Left lung (tissue), 14 donors: ENCODE measurements at places on chromosomes 5 and 9.
A peak's percentile ranks its signal among the peaks of the same experiment; 100 is the strongest.

DNA sequence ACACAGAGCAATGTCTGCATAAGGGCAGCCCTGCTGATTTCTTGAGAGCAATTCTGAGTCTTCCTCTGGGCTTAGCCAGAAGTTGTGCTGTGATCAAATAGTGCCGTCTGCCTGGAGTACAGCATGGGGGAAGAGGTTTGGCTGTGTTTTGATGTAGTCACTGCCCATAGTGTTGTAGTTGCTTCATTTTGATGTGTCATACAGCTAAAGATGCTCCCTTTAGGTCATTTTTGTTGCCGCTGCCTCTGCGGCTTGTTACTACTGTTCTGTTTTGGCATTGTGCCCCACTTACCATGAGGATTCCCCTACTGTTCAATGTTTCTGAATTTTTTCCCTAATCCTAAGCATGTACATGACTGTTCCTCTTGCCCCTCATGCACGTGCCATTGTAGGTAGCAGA, 23.0 kb downstream of the SLC36A1 start:
- no peak overlapping the region for H3K27ac ChIP-seq
- no peak for DNase-seq
- H3K4me1 ChIP-seq: no peaks in the 10 kb centered on the region
- no peak overlapping the region for H3K4me3 ChIP-seq
- no peaks in the 10 kb centered on the region for H3K36me3 ChIP-seq

- no peaks in the 10 kb centered on the region for H3K36me3 ChIP-seq
- H3K27ac ChIP-seq: no peak overlapping the region
- no peaks in the 10 kb centered on the region for H3K27me3 ChIP-seq
- DNase-seq: no peak
- H3K4me1 ChIP-seq: no peaks in the 10 kb centered on the region
- H3K4me3 ChIP-seq: no peak overlapping the region
Measured at GRCh38 chr5:142667831-142668230, 18.1 kb downstream of the FGF1 start.

GRCh38 chr9:136965771-136966484, 11.4 kb upstream of the PTGDS start:
- H3K27ac ChIP-seq: no peak overlapping the region
- no peaks in the 10 kb centered on the region for H3K4me1 ChIP-seq
- no peaks in the 10 kb centered on the region for H3K36me3 ChIP-seq
- H3K27me3 ChIP-seq: peaks cover 8% of the 10 kb centered on the region

- no peak overlapping the region for H3K27ac ChIP-seq
- peaks cover 28% of the 10 kb centered on the region for H3K27me3 ChIP-seq
- H3K36me3 ChIP-seq: no peaks in the 10 kb centered on the region
Measured at GRCh38 chr9:134868751-134869553, 11.7 kb upstream of the FCN2 start.

- no peaks in the 10 kb centered on the region for H3K36me3 ChIP-seq
- no peak overlapping the region for H3K4me3 ChIP-seq
- no peak overlapping the region for H3K27ac ChIP-seq
Measured at GRCh38 chr9:109192732-109193361, 25.8 kb upstream of the FRRS1L start.

GRCh38 chr9:81473206-81473605, 216.1 kb downstream of the TLE1 start:
- H3K27me3 ChIP-seq: no peaks in the 10 kb centered on the region
- no peak overlapping the region for H3K27ac ChIP-seq
- H3K36me3 ChIP-seq: no peaks in the 10 kb centered on the region
- DNase-seq: no peak
- no peak overlapping the region for H3K4me3 ChIP-seq

GRCh38 chr9:38008168-38009034, 60.6 kb downstream of the SHB start:
- H3K27me3 ChIP-seq: no peaks in the 10 kb centered on the region
- H3K4me1 ChIP-seq: peaks cover 14% of the 10 kb centered on the region
- H3K4me3 ChIP-seq: no peak overlapping the region
- H3K27ac ChIP-seq: peak overlapping the region; percentile 69
- peaks cover 5% of the 10 kb centered on the region for H3K36me3 ChIP-seq

- H3K27me3 ChIP-seq: no peaks in the 10 kb centered on the region
- H3K36me3 ChIP-seq: no peaks in the 10 kb centered on the region
- no peak overlapping the region for H3K4me3 ChIP-seq
- H3K4me1 ChIP-seq: peaks cover 40% of the 10 kb centered on the region
- no peak for DNase-seq
Measured at GRCh38 chr9:132243156-132244074, 81.6 kb downstream of the NTNG2 start.

DNA sequence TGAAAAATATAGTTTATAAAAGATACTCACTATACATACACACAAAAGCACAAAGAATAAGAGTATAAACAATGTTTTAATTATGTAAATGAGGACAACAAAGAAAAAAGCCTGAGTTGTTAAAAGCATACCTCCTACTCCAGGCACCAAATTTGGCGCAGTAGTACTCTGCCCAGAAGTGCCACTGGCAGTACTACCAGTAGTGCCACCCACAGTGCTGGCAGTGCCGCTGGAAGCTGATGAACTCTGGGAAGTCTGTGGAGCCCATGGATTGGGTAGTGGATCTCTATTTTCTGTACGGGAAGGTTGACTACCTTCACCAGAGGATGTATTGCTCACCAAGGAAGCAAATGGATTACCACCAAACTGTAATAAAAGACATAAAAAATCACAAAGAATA, 30.2 kb downstream of the UBQLN1 start:
- H3K36me3 ChIP-seq: no peaks in the 10 kb centered on the region
- no peak overlapping the region for H3K4me3 ChIP-seq

DNA sequence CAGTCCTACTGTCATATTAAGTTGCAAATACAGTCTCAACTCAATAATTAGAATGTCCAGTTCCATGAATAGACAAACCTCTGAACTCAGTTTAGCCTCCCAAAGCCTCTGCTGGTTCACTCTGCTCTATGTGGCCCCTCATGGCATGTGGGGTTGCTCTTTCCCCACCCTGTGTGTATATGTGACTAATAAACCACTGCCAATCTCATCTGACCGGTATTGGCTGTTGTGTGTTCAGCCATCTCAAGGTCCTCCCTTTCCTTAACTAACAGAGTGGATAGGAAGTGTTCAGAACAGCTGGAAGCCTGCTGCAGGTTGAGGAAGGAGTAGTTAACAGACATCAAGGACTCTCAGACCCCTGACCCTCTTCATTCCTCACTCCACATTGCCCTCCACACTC, 55.3 kb downstream of the IL33 start:
- no peak overlapping the region for H3K4me3 ChIP-seq
- no peak overlapping the region for H3K27ac ChIP-seq
- peaks cover 9% of the 10 kb centered on the region for H3K4me1 ChIP-seq
- no peaks in the 10 kb centered on the region for H3K36me3 ChIP-seq

- no peaks in the 10 kb centered on the region for H3K36me3 ChIP-seq
- H3K27ac ChIP-seq: no peak overlapping the region
- no peak for DNase-seq
- H3K4me3 ChIP-seq: no peak overlapping the region
- no peaks in the 10 kb centered on the region for H3K27me3 ChIP-seq
- H3K4me1 ChIP-seq: no peaks in the 10 kb centered on the region
Measured at GRCh38 chr9:127095411-127095810, 27.0 kb downstream of the ANGPTL2 start.

DNA sequence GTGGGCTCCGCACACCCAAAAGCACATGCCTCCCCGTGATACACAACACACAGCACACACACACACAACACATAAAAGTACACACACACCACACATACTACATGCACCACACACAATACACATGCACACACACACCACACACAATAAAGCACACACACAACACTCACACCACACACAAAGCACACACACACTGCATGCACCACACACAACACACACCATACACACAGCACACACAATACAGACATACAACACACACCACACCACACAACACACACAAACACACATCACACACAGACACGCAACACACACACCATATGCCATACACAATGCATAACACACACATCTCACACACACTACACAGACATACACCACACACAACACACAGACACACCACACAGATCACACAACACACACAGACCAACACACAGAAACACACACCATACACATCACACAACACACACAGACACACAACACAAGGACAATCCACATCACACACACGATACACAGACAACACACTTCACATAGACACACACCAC, 3.4 kb upstream of the CCDC187 start:
- no peak for DNase-seq
- no peak overlapping the region for H3K4me3 ChIP-seq
- no peaks in the 10 kb centered on the region for H3K27me3 ChIP-seq

GRCh38 chr5:79746642-79747569, 57.3 kb downstream of the CMYA5 start:
- H3K27ac ChIP-seq: no peak overlapping the region
- no peaks in the 10 kb centered on the region for H3K36me3 ChIP-seq
- DNase-seq: no peak
- no peaks in the 10 kb centered on the region for H3K27me3 ChIP-seq

- no peaks in the 10 kb centered on the region for H3K27me3 ChIP-seq
- no peak overlapping the region for H3K4me3 ChIP-seq
- DNase-seq: no peak
- H3K36me3 ChIP-seq: no peaks in the 10 kb centered on the region
Measured at GRCh38 chr9:35508069-35508468, 18.2 kb downstream of the RUSC2 start.

DNA sequence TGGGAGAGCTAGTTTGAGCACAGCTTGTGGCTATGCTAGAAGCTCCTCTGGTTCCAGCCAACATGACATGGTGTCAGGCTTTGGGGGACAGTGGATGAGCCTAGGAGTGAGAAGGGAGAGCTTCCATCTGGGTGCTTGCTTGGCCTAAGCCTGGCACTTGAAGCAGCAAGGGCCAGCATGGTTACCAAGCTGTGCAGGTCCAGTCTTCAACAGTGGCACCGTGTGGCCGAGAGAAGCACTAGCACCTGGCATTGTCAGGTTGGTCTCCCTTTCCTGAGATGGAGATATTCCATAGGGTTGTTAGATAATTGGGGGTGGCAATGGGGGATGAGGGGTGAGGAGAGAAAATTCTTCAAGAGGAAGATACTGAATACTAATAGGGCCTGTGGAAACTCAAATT, 261.9 kb downstream of the PBX3 start:
- no peak overlapping the region for H3K4me3 ChIP-seq
- no peaks in the 10 kb centered on the region for H3K36me3 ChIP-seq
- H3K27me3 ChIP-seq: no peaks in the 10 kb centered on the region
- DNase-seq: no peak
- H3K27ac ChIP-seq: no peak overlapping the region
- H3K4me1 ChIP-seq: no peaks in the 10 kb centered on the region

DNA sequence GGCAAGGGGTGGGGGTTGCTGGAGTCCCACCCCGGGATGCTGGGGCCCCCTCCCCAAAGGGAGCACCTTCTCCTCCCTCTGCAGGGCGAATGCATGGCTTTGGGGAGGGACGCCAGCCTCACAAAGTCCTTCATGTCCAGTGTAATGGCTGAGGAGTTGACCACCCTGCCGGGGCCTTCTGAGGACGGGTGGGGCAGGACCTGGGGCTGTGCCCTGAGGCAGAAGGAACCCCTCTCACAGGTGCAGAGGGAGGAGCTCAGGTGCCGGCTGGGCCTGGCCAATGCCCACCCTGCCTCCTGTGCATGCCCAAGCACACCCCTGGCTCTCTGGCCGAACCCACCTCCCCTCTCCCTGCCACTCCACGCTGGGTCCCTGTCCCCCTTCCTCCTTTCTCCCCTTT, 64.3 kb upstream of the RNU6ATAC start:
- H3K4me1 ChIP-seq: peaks cover 8% of the 10 kb centered on the region
- no peaks in the 10 kb centered on the region for H3K27me3 ChIP-seq
- no peak for DNase-seq
- no peaks in the 10 kb centered on the region for H3K36me3 ChIP-seq

- no peak overlapping the region for H3K27ac ChIP-seq
- no peak overlapping the region for H3K4me3 ChIP-seq
- peaks cover 98% of the 10 kb centered on the region for H3K27me3 ChIP-seq
- no peak for DNase-seq
Measured at GRCh38 chr9:21560281-21560745, 78.2 kb upstream of the IFNE start.

- no peak overlapping the region for H3K27ac ChIP-seq
- no peak for DNase-seq
- no peak overlapping the region for H3K4me3 ChIP-seq
- no peaks in the 10 kb centered on the region for H3K36me3 ChIP-seq
- no peaks in the 10 kb centered on the region for H3K27me3 ChIP-seq
Measured at GRCh38 chr9:125756518-125756917, 9.3 kb downstream of the PBX3 start.

DNA sequence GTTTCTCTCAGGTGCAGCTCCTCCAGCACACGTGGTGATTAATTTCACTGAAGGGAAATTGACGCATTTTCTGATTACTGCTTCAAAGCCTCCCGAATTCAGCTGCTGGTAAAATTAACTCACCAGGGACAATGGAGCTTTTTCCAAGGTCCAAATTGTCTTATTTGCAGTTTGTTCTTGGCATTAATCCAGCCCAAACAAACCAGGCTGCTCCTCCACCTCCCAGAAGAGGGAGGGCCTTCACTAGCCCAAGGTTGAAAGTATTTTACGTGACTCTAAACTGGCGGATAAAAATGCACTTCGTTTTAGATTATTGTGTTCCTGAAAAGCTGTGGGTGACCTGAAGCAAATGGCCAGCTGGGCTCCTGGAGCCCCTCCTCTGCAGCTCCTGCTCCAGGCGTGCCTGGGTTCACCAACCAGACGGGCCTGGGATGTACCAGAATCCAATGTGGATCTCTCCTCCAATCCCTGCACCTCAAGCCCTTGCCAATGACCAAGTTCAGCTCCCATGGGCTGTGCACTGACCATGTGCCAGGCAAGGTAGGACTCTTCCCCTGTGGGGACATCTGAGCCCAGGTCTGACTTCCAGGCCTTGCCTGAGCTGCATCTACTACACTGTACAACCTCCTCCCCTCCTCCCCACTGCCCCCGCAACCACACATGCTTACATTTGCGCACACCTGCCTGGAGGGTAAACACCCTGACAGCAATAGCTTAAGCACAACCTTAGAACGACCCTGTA, 193.4 kb downstream of the CDK5RAP2 start:
- no peaks in the 10 kb centered on the region for H3K27me3 ChIP-seq
- no peak for DNase-seq
- H3K4me3 ChIP-seq: no peak overlapping the region

- no peak overlapping the region for H3K4me3 ChIP-seq
- DNase-seq: no peak
- no peaks in the 10 kb centered on the region for H3K36me3 ChIP-seq
- no peaks in the 10 kb centered on the region for H3K27me3 ChIP-seq
Measured at GRCh38 chr5:41637869-41638268, 127.5 kb upstream of the PLCXD3 start.

DNA sequence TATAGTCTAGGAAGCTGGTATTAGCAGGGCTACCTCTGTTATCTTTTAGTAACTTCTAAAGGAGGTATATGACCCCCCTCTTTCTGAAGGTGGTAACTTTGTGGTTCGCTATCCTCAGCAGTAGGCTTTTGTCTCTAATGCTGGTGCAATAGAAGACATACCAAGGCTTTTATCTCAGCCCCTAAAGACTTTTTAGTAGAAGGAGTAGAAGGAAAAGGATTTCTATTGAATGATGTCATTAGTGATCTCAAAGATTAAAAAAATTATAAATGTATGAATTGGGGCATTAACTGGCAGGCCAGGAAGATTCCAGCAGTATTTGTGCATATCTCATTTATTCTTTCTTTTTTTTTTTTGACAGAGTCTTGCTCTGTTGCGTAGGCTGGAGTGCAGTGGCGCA, 78.2 kb downstream of the RAI14 start:
- no peak overlapping the region for H3K4me3 ChIP-seq
- H3K27me3 ChIP-seq: no peaks in the 10 kb centered on the region
- H3K4me1 ChIP-seq: no peaks in the 10 kb centered on the region
- no peaks in the 10 kb centered on the region for H3K36me3 ChIP-seq
